Temporal lobe (tissue), 4 donors: ENCODE measurements at places on chromosomes 2 and 18. TPM values are rescaled to one million over a fixed set of nuclear protein-coding genes. Genes with fewer than 3 reads are reported as not detected.

The FOXD4L1 gene
- 0.25 TPM for total RNA-seq

The SLC9A4 gene
- 0.25 TPM for total RNA-seq

The DARS1 gene
- 47.7 TPM for total RNA-seq

The STAT4 gene
- 3.0 TPM for total RNA-seq

The LYPD6B gene
- 3.4 TPM for total RNA-seq

The PTH2R gene
- total RNA-seq: 2.0 TPM

The RFX8 gene
- 0.49 TPM for total RNA-seq

The DLGAP1 gene
- 77.2 TPM for total RNA-seq

The IL36G gene
- total RNA-seq: not detected

The ACMSD gene
- total RNA-seq: not detected

The MROH2A gene
- not detected for total RNA-seq
